Vein endothelial cell (primary cell): ENCODE measurements at places on chromosomes 7 and 10. TPM values are rescaled to one million over a fixed set of nuclear protein-coding genes. Genes with fewer than 3 reads are reported as not detected.

Gene WNT16
- not detected in 2 replicates for total RNA-seq

Gene RAMP3
- not detected in 2 replicates for total RNA-seq

Gene PTF1A
- not detected in 2 replicates for total RNA-seq

Gene LRRD1
- total RNA-seq: under 0.01 and 0.19 TPM in 2 replicates
